Stimulated activated CD8-positive, alpha-beta memory T cell treated with anti-CD3 and anti-CD28 coated beads, Interleukin-7, amount 100 ng/mL, for 48 hours (primary cell): ENCODE measurements at places on chromosomes 3 and 15.

GRCh38 chr15:45618813-45619212 is 16.0 kb upstream of the SQOR start:
- DNase-seq = no peak

DNA sequence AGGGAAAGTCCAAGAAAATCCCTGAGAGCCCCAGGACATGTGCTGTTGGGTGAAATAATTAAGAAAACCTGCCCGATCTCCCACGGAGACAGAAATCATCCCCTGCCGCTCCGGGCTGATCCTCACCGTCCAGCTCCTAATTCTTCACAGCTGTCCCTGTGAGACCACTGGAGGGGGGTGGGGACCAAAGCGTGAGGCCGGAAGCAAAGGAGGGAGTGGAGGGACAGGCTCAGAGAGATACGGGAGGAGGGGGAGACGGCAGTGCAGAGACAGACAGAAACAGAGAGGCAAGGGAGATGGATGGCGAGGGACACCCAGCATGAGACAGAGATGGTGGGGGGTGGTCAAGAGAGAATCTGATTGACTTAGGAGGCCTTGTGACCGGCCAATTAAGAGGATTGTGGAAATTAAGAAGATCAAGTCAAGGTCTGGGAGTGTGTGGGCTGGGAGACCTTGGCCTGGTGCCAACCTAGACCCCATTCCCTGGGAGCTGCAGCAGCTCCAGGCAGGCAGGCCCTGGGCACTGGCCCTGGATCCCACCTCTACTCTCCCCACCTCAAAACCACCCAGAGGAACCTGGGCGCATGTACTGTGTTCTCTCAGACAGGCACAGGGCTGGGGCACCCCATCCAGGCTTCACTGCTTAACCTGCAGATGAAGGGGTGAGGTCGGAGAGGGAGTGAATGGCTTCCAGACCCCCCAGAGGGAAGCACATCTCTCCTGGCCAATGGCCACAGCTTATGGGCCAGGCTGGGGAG is 113.2 kb upstream of the ALDH1A3 start:
- DNase-seq = no peak

DNA sequence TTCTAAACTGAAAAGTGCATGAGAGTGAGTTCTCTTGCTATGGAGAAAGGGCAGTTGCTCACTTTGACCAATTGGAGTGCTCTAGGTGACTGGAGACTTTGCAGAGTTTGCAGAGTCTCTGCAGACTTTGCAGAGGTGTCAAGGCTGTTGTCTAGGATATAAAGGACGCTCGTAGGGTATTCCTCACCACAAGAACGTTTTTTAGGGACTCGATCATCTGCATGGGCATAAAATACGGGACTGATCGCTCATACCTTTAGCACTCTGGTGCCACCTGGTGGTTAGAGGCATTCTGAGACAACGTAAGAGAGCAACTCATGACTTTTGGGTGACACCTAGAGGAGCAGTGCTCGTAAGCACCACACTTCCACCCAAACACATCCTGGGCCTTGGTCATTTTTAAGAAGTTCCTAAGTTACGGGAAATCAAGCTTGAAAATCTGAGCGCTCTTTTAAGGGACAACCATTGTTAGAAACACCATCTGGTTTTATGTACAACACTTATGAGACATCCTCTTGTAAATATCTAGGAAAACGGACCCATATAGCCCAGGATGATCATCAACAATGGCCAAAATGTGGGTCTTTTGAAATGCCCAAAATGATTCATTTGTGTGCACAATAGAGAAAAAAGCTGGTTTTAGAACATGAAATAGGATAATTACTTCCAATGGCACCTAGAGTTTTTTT is 51.6 kb upstream of the XCR1 start:
- peak; percentile 57 for DNase-seq

DNA sequence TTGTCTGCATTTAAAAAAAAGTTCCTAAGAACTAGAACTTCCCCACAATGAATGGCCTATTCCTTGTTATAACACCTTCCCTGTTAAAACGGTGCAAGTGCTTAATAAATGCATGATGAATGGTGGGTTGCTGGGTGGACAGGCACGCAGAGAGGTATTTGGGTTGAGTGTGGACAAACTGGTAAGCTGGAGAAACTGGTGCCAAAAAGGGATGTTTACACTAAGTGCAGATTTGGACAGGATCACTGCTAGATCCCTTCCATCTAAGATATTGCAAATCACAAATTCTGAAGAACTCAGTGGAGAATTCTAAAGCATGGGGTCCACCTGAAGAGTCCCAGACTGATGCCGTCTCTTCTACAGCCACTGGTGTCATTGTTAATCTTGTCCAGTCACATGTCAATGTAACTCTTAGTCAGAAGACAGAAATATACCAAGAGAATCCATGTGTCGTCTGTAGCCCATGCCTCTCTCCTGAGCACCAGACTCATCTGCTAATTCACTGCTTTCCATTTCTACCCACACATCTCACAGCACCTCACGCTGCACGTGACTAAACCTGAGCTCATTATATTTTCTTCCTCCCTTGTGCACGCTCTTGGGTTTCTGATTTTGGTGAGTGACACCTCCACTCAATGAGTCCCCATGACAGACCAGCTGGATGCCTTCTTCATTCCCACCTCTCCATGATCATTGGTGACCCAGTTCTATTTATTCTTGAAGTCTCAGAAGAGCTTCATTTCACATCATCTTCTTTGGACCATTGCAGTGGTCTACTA is 328.9 kb downstream of the THSD4 start:
- no peak for DNase-seq

DNA sequence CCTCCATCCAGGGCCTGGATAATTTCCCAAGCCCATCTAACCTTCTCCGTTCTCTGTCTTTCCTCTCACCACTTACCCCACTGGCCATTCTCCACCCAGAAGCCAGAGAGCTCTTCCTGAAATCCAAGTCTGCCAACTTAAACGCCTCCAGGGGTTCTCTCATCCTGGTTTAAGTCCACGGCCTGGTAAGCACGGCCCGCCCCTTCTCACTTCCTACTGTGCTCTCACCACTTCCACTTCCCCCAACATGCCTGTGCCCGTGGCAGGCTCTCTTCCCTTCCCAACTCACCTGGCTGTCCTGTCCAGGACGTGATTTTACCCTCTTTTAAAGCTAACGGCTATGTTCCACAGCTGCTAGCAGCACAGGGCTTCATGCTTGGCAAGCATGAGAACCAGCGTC is 1.7 kb upstream of the CX3CR1 start:
- no peak for DNase-seq

DNA sequence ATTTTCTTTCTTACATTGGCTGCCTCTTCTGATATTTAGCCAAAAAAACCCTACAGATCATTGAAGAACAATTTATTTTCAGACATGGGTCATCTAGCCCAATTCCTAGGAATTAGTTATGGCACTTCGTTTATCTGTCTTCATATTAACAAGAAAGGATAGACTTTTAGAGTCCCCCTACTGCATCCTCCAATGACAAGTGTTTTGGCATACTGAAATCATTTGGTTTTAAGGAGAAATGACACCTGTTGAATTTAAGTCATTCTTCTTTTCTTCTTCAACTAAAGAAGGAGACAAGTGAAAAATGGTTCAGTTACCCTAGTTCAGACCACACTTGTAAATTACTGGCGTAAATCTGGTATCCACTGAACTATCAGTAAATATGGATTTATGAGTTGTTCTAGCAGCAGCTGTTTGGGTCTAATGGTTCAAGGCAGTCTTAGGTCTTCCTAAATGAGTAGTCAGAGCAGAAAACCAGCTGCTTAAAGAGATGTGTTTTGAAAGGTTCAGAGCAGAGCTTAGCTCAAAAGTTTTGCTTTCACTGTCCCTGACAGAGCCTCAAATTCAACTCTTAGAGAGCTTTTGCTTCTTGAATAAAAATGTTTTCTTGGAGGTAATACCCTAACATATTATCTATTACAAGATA is 5.6 kb downstream of the VGLL3 start:
- DNase-seq = no peak

- DNase-seq = no peak
These were observed 27.5 kb upstream of the MAPKBP1 start for GRCh38 chr15:41746802-41747201.

GRCh38 chr3:33636125-33636850 is 81.8 kb downstream of the CLASP2 start:
- DNase-seq = no peak

- no peak for DNase-seq
These were observed 308.7 kb downstream of the CHST2 start for GRCh38 chr3:143428294-143428693.

GRCh38 chr3:53884623-53885022 is 2.7 kb upstream of the ACTR8 start:
- no peak for DNase-seq

- no peak for DNase-seq
These were observed 28.4 kb downstream of the P3H2 start for GRCh38 chr3:190092250-190092649.

GRCh38 chr3:172332256-172333041 is 115.8 kb downstream of the GHSR start:
- peak; percentile 26 for DNase-seq

GRCh38 chr3:70775257-70775656 is 462.8 kb upstream of the MDFIC2 start:
- DNase-seq = no peak

GRCh38 chr15:60554494-60554893 is 75.6 kb upstream of the ICE2 start:
- DNase-seq = no peak

DNA sequence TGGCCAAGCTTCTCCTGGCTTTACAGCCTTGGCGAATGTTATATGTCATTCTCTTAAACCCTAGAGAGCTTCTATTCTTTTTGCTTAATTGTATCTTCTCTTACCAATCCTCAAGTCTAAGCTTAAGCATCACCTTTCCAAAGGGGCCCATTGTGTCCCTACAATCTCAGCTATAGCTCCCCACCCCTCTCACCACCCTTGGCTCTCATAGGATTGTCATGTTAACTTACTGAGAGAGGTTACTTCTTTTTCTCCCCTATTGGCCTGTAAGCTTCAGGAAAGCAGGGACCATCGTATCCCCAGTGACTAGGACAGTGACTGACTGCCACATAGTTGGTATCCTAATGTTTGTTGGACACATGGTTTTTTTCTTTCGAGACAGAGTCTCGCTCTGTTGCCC is 43.3 kb upstream of the LMOD3 start:
- DNase-seq = no peak

GRCh38 chr15:37100109-37100965 is at the start of gene MEIS2:
Gene MEIS2, minus strand, starts transcription at chr15:37100549. Its CDS starts 1,083 bp downstream, at chr15:37099466.
- DNase-seq = no peak

DNA sequence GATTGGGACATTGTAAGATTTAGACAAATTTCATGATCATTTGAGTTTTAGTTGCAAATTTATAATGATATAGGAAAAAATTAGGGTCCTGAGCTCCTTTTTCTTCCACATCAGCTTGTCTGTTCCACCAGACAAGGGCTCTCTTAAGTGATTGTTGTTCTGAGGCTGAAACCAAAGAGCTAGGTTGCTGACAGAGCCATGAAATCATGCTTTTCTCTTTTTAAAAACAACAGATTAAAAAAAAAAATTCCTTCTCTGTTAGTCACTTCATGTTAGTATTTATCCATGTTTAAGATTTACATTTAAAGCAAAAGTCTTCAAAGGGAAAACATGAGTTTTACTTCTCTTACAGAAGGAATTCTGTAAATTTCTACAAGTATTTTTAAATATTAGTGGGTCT is 56.8 kb downstream of the ATP2C1 start:
- no peak for DNase-seq

DNA sequence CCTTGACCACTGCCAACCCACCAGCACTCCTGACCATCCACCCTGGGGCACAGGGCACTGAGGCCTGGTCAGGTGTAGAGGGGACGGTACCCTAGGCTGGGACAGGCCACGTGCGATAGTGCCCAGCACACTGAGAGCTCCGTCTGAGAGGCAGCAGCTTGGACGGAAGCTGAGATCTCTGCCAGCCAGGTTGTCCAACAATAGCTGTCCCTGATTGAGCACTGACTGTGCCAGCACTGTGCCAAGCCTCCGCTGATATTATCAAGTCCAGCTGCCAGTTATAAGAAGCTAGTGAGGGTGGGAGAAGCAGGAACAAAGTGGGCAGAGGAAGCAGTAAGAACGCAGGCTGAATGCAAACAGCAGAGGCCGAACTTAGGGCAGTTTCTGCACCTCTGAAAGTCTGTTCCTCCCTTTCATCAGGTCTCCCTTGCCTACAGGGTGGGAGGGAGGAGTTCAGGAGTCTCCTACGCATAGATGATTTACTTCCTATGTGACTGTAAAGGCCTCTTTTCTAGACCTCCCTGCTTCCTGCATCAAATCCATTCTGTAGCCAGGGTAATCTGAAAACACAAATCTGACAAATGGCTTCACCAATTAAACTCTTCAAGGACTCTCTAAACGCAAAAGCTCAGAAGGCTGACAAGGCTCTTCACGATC is 29.7 kb downstream of the MRPS11 start:
- no peak for DNase-seq

DNA sequence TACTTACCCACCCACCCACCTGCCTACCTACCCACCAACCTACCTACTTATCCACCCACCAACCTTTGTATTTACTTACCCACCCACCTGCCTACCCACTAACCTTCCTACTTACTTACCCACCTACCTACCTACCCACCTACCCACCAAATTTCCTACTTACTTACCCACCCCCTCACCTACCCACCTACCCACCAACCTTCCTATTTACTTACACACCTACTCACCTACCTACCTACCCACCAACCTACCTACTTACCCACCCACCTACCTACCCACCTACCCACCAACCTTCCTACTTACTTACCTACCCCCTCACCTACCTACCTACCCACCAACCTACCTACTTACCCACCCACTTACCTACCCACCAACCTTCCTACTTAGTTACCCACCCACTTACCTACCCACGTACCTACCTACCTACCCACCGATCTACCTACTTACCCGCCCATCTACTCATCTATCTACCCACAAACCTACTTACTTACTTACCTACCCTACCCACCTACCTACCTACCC is 179.6 kb downstream of the USP13 start:
- DNase-seq = no peak

- DNase-seq = no peak
These were observed 7.8 kb downstream of the XPC start for GRCh38 chr3:14170531-14171159.

DNA sequence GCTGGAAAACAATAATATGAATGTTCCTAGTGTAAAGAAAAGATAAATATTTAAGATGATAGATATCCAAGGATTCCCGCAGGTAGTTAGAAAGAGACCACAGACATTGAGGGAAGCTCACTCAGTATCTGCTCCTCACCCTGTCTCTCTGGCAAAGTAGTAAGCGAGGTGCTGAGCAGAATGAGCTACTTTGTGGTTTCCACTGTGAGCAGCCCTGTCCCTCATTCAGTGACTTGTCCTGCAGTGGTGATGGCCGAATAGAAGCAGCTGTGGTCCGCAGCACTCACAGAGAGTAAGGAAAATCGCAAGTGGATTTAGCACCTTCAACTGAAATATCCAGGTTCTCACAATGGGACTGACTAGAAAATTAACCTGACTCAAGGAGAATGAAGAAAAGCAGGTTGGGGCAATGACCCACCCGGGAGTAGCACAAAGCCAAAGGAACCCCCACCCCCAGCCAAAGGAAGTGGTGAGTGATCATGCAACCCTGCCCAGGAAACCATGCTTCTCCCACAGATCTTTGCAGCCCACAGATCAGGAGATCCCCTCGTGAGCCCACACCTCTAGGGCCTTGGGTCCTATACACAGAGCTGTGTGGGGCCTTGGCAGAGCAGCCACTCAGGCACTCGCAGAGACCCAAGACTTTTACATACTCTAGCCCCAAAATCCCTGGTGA is 21.8 kb upstream of the SLC25A38 start:
- DNase-seq = peak; percentile 59

GRCh38 chr15:70605606-70606410 is 157.6 kb downstream of the UACA start:
- no peak for DNase-seq

GRCh38 chr3:79317551-79318518 is 450.0 kb downstream of the ROBO1 start:
- no peak for DNase-seq
